ENCODE measurements at places on chromosomes 16 and 17.

GRCh38 chr17:73058022-73058421 lies 34.5 kb downstream of the SLC39A11 start:
- no peak for DNase-seq

- DNase-seq = no peak
Measured at GRCh38 chr17:17545031-17545820, 46.3 kb downstream of the PEMT start.

DNA sequence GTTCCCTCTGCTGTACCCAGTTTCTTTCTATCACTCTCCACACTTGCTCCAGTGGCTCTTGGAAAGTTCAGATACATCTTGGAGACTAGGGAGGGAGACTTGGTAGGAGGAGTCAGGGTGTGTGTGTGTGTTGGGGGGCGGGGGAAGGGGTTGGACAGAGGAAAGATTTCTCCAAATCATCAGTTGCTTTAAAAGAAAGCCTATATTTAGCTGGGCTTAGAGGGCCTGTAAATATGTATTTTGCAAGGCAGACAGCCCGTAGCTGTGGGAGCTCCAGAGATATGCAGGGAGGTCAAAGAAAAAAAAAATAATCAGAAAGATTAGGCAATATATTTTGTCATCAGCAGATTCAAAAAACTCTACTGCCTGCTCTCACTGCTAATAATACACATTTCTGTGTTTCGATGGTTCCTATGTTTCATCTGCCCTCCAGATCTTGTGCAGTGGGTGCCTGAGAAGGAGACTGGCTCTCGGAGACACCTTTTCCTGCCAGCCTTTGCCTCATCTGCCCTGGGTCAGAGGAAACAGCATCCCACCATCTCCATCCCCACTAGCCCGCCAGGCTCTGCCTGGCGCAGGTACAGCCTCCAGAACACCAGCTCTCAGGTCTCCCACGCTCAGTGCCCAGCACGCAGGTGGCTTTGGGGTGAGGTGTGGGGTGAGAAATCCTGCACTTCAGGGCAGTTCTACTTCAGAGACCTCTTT lies 4.8 kb upstream of the PPP1R9B start:
- no peak for DNase-seq

GRCh38 chr17:50565402-50566350 lies 5.2 kb downstream of the CACNA1G start:
- no peak for DNase-seq

GRCh38 chr16:73040735-73041402 lies 7.1 kb downstream of the ZFHX3 start:
- DNase-seq = no peak

DNA sequence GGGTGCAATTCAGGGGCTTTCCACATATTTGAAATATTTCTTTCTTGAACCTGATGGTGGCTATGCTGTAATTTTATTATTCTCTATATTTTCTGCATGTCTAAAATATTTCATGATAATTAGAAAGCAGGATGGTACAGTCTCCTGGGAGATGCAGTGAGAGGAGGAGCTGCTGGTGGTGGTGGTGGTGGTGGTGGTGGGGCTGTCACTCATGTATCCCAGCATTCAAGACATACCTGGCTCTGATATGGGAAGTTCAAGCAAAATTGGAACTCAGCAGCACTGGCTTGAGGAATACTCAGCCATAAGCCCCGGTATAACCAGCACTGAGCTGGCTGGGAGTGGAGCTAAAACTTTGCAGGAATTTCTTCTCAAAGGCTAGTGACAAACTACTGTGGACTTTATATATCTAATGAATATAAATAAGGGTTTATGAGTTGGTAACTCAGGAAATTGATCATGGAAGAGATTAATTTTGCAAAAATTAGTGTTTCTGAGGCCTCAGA lies 200.3 kb downstream of the PRKCB start:
- no peak for DNase-seq

GRCh38 chr17:50531428-50532025 lies 1.0 kb upstream of the EPN3 start:
- DNase-seq = no peak

DNA sequence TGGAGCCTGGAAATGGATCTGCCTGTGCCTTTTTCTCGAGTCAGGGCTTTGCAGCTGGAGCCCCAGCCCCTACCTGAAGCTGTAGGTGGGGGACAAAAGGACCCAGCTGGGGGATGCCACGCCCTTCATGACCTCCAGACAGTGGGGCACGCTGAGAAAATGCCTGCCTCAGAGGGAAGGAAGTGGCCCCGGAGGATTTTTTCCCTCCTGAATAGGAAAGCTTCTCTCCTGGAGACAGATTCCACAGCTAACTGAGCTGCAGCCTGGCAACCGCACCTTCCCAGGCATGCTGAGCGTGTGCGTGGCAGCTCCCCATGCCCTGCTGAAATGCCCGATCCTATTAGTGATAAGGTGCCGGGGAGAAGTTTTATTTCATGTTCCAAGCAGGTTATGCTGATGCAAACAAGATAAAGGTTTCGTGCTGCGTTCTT lies 58.0 kb downstream of the AIPL1 start:
- DNase-seq = no peak

- DNase-seq = no peak
Measured at GRCh38 chr17:10022416-10022815, 117.3 kb upstream of the RCVRN start.

DNA sequence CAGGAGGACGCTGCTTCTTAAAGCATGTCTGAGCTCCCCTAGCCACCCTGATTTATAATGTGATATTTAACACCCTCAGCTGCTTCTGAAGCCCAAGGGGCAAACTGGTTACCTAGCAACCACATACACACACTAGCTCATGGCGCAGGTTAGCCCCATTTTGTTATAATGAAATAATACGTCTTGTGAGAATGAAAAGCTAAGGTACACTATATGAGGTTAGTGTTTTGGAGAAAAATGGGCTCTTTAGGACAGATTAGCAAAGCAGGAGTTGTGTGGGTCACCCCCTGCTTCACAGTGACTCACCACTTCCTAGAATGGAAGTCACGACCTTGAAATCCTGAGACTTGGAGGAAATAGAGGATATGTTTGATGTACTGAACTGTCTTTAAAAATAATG lies 404.8 kb upstream of the HSBP1 start:
- DNase-seq = no peak

DNA sequence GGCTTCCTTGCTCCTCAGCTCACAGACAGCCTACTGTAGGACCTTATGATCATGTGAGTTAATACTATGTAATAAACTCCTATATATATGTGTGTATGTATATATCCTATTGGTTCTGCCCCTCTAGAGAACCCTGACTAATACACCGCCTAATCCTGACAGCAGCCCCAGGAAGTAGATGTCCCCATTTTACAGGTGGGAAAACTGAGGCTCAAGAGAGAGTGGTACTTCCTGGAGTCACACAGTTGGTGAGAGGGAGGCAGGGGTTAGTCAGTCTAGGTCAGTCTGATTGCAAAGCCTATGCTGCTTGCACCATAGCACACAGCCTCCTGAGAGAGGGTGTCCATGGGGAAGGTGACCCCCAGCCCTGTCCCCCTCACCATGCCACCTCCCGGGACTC lies 42.7 kb upstream of the C16orf82 start:
- DNase-seq = no peak

DNA sequence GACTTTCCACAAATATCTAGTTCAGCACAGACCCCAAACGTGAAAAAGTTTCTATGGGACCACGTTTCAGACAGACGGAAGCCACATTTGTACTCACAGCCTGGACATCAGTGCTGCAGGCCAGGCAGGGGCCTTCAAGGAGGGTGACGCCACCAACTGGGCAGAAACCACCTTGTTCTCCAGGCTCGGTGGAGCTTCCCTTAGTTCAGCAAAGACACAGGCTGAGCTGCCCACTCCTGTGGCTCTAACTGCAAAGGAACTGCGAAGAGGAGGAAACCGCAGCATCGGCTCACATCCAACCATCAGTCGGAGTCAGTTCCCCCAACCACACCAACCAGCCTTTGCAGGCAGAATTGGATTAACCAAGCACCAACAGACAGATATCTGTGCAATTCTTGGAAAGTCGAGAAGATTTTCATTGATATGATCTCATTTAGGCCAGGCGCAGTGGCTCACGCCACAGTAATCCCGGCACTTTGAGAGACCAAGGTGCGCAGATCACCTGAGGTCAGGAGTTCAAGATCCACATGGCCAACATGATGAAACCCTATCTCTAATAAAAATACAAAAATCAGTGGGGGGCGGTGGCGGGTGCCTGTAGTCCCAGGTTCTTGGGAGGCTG lies 73.3 kb upstream of the CNEP1R1 start:
- DNase-seq = no peak

DNA sequence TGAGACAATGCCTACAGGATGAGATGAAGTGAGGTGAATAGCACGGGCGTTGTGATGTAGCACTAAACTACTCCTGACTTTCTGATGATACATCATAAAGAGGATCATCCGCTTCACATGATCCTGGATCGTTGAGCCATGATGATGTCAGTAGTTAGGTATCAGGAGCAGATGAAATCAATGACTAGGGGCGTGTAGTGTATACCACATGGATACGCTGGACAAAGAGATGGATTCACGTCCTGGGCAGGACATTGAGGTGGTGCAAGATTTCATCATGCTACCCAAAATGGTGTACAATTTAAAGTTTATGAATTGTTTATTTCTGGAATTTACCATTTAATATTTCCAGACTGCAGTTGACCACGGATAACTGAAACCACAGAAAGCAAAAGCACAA lies 156.6 kb downstream of the ANKFN1 start:
- DNase-seq = no peak

- DNase-seq = no peak
Measured at GRCh38 chr17:3803308-3803640, 2.3 kb upstream of the ITGAE start.

DNA sequence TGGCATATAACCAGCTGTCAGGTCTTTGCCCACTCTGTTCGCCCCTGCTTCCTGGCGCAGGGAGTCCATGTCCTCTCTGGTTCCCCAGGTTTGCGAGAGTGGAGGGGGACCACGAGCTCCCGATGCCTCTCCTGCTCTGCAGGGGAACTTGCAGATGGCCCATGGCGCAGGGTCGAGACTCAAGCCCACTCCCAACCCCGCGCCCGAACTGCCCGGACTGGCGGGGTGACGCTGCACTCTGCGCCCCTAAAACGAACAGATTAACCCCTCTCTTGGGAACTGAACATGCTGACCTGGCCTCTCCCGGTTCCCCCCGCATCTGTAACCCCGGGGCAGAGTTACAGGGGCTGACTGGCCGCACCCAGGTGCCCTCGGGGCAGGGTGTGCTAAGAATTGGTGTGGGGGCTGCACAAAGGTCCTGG lies 681 bp upstream of the PLA2G15 start:
- DNase-seq = no peak

DNA sequence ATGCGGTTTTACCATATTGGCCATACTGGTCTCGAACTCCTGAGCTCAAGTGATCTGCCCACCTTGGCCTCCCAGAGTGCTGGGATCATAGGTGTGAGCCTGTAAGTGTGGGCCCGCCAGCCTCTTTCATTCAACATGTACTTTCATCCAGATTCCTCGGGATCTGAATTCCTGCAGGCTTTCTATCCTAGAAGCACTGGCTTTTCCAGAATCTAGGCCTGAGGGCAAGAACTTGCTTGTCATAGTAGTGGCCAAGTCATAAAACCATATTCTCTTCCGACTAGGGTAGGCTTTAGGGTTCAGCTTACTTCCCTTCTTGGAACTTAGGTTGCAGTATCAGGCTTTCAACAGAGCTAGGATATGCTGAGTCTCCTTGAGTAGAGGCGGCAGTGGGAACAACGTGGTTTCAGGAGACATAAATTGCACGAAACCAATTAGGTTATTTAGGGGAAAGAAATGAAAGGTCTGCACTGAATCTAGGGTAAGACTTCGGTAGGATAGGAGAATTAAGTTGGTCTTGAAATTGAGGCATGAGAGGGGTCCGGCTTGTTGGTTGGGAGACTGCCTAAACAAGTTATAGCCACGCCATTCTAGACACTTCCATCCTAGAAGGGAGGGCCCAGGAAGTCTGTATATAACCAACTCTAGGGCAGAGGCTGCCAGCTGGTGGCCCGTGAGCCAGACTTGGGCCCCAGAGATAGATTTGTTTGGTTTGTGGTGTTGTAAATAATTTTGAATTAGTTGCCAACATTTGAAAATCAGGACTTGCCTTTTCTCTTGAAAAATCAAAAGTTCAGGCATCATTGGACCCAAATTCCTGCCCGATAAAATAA lies 15.6 kb downstream of the SLC7A6 start:
- DNase-seq = no peak

DNA sequence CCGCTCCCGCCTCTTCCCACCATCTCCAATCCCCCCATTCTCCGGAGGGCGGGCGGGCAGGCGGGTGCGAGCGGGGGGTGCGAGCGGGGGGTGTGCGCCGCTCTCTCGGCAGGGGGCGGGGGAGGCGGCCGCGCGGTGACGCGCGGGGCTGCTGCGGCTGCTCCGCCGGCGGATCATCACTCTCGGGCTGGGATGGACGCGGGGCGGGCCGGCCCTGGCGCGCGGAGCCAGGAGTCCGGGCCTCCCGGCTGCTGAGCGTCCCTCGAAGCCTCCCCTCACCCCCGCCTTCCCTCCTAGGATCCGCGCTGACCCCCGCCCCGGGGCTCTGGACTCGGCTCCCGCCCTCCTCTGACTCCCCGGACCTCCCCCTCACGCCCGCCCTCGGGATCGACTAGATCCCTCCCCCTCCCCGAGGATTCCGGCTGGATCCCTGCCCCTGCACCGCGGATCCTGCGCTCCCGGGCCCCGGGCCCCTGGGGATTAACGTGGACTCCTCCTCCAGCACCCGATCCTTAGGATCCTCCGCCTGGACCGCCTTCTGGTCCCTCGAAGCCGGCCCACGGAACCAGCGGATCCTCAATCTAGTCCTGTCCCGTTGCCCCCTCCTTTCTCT lies 946 bp upstream of the TMEM256 start:
- no peak for DNase-seq

- no peak for DNase-seq
Measured at GRCh38 chr17:66378296-66378695, 75.9 kb downstream of the PRKCA start.

- no peak for DNase-seq
Measured at GRCh38 chr16:6113749-6114148, 1016.2 kb upstream of the EEF2KMT start.

GRCh38 chr16:55285586-55285985 lies 38.4 kb upstream of the IRX6 start:
- no peak for DNase-seq

DNA sequence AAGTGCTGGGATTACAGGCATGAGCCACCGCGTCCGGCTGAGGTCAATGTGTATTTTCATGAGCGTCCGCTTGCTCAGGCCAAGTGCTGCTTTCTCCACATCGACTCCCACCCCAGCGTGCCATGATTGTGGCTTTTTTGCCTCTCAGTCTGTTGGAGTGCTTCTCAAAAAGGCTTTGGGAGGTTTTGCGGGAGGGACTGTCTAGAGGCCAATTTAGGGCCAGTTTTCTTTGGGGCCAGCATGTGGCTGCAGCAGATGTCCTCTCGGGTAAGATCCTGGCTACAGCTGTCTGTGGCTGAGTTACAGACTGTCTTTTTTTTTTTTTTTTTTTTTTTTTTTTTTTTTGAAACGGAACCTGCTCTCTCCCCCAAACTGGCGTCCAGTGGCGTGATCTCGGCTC lies 6.5 kb downstream of the C16orf90 start:
- no peak for DNase-seq

- DNase-seq = no peak
Measured at GRCh38 chr17:81576621-81577277, 24.6 kb upstream of the FAAP100 start.
